Stimulated activated CD4-positive, alpha-beta T cell treated with anti-CD3 and anti-CD28 coated beads, Interleukin-1b, Interleukin-23, amount 100 ng/mL, for 24 hours (primary cell): ENCODE measurements at places on chromosomes 6 and 20.

GRCh38 chr6:105869835-105870440, 216.2 kb upstream of the PRDM1 start:
- no peak for DNase-seq

DNA sequence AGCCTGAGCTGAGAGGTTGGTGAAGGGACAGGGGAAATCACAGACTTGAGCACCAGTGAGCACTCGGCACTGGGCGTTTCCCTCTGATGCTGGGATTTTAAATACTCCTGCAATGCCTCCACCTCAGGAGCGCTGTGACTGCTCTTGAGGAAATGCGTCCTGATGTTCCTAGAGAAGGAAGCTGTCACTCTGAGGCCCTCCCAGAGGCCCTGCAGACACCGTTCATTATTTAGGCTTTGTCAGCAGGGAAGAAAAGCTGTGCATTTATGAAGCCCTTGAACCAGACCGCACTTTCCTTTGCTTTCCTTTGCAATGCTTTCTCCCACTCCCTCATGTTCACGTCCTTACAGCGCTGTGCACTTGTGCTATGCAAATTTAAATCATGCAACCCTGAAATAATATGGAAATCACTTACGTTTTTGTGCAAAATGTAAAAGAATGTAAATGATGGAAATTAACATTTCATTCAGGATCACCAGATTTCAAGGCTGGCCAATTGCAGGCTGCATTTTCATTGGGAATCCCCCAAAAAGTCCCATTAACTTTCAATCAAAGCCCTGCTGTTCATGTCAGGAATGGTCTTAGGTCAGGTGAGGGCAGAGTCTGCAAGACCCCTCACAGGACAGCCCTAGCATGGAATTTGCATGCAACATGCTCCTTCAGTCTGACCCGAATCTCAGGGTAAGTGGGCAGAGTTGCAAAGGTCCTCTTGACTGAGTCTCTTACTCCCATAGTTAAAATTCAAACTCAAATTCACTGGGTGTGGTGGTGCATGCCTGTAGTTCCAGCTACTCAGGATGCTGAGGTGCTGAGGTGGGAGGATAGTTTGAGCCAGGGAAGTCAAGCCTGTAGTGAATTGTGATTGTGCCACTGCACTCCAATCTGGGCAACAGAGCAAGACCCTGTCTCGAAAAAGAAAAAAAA, 45.8 kb upstream of the SYNDIG1 start:
- no peak for DNase-seq

- DNase-seq = no peak
Measured at GRCh38 chr20:2465100-2465499, 5.5 kb downstream of the SNRPB start.

- DNase-seq = no peak
Measured at GRCh38 chr20:41147767-41148191, 10.4 kb downstream of the PLCG1 start.

DNA sequence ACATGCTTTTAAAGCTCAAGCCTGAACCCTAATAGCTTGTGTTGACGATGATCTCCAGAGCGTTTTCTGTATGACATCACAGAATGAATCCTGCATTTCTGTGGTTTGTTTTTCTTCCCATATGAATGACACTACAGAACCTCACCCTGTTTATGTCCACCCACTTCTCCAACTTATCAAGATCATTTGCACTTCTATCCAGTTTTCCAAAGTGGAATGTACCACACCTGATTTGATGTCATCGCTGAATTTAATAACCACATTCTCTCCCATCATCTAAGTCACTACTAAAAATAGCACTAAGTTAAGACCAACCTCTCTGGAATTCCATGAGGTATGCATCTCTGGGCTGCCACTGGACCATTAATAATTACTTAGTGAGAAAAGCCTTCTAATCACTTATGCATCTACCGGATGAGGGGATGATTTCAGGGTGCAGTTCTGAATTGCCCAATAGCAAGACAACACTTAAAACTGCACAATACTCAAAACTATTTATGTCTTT, 33.3 kb upstream of the CITED2 start:
- DNase-seq = no peak

DNA sequence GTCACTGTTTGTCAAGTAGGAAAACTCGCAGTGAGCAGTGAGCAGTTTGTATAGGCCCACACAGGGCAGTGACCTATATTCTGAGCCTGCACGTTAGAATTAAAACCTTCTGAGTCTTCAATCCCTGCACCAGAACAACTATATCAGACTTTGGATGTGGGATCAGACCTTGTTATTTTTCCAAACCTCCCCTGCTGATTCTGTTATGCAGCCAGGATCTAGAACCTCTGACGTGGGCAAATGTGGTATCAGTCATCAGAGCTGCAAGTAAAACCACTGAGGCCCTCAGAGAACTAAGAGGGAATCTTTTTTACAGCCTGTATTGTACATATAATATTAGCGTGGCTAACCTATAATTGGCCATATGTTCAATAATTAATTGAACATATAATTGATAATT, 32.0 kb upstream of the AKAP7 start:
- no peak for DNase-seq

DNA sequence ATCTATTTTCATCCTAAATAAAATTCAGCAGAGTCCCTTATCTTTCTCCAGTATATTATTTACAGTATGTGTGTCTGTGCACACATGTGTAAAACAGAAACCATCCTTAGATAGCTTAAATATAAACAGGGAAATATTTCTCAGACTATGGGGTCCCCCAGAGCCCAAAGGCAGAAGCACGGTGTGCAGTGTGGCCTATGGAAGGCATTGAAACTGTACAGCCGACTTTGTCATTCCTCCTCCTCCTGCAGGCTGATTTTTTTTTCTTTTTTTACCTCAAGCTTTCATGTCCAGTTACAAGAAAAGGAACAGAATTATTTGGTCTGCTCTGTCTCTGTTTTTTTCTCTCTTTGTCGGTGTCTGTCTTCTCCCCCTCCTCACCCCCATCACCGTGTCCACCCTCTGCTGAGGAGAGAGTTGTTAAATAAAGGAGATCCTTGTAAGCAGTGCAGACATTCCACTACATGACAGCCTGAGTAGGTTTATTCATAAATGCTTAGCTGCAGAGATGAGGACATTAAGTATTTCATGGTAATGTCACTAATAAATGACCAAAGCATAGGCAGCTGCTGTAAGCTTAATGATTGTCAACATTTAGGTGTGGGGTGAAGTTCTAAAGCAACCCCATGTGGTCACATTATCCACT, 31.8 kb upstream of the SLC35D3 start:
- DNase-seq = no peak

- no peak for DNase-seq
Measured at GRCh38 chr20:64176971-64177370, 12.7 kb downstream of the MYT1 start.

DNA sequence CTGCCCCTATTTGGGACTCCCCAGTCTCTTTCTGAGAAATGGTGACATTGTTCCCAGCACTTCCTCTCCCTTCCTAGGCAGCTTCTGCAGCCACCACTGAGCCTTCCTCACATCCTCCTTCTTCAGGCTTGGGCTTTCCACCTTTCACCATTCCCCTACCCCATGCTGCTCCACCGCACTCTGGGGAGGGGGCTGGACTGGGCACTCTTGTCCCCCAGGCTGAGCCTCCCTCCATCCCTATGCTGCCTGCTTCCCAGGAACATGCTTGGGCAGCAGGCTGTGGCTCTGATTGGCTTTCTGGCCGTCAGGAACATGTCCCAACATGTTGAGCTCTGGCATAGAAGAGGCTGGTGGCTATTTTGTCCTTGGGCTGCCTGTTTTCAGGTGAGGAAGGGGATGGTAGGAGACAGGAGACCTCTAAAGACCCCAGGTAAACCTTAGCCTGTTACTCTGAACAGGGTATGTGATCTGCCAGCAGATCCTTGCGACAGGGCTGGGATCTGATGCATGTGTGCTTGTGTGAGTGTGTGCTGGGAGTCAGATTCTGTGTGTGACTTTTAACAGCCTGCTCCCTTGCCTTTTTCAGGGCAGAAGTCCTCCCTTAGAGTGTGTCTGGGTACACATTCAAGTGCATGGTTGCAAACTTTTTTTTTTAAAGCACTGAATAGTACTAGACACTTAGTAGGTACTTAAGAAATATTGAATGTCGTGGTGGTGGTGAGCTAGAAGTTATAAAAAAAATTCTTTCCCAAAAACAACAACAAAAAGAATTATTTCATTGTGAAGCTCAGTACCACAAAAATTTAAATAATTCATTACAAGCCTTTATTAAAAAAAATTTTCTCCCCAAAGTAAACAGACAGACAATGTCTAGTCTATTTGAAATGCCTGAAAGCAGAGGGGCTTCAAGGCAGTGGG, 2.1 kb upstream of the CDKN1A start:
- no peak for DNase-seq

- DNase-seq = no peak
Measured at GRCh38 chr6:110816677-110817076, 1.4 kb upstream of the CDK19 start.

- no peak for DNase-seq
Measured at GRCh38 chr6:34570066-34570833, 14.1 kb upstream of the SPDEF start.
